ENCODE measurements at places on chromosomes 5 and 9. TPM values are rescaled to one million over a fixed set of nuclear protein-coding genes. Genes with fewer than 3 reads are reported as not detected.

The ENHO gene
- total RNA-seq: not detected

The FLT4 gene
- total RNA-seq: 4.4 TPM

The PIP5KL1 gene
- 1.7 TPM for total RNA-seq

The IRX2 gene
- total RNA-seq: not detected

The ADGRV1 gene
- total RNA-seq: not detected

The SLC6A7 gene
- total RNA-seq: not detected

The SYNPO gene
- total RNA-seq: 0.22 TPM

The LCNL1 gene
- total RNA-seq: not detected

The TEX48 gene
- total RNA-seq: 0.65 TPM

The CD274 gene
- total RNA-seq: 12.2 TPM

The ENC1 gene
- total RNA-seq: 0.60 TPM

The ADRB2 gene
- 0.98 TPM for total RNA-seq

The MLANA gene
- total RNA-seq: not detected

The WNK2 gene
- total RNA-seq: 1.7 TPM

The DND1 gene
- total RNA-seq: 3.2 TPM

- peak; percentile 20 for DNase-seq
- H3K4me3 ChIP-seq: no peak overlapping the region
- no peak overlapping the region for H3K27ac ChIP-seq
- no peaks in the 10 kb centered on the region for H3K36me3 ChIP-seq
These were observed 111.8 kb downstream of the UNC13B start for GRCh38 chr9:35273591-35273990.

- H3K4me3 ChIP-seq: no peak overlapping the region
- H3K27me3 ChIP-seq: no peaks in the 10 kb centered on the region
- no peak for DNase-seq
- H3K36me3 ChIP-seq: no peaks in the 10 kb centered on the region
These were observed 345.4 kb downstream of the CDH9 start for GRCh38 chr5:26692952-26693351.

DNA sequence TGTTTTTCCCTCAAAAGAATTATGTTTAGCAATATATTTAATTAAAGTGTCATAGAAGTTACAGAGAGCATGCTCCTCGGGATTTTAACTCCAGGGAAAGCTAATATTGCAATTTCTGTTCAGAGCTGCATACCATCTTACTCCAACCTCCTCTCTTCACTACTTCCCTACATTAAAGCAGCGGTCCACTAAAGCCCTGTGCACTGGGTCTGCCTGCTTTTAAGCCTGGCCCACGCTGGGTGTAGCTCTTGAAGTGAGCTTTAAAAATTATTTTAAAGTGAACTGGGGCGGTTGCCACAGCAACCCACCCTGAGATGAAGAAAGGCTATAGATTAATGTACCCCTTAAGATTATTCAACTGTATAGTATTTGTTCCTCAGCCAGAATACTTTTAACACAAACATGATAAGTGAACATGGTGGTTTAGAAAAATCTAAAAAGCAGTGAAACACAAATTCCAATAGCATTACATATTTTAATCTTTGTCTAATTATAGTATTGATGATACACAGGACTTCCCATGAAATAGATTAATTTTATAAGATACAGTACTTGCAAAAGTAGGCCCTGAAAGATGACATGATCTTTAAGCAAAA is 3.9 kb upstream of the MEF2C start:
- H3K4me3 ChIP-seq: no peak overlapping the region
- peaks cover 61% of the 10 kb centered on the region for H3K27me3 ChIP-seq
- no peaks in the 10 kb centered on the region for H3K36me3 ChIP-seq
- H3K27ac ChIP-seq: no peak overlapping the region
- no peak for DNase-seq
- H3K4me1 ChIP-seq: peaks cover 22% of the 10 kb centered on the region

DNA sequence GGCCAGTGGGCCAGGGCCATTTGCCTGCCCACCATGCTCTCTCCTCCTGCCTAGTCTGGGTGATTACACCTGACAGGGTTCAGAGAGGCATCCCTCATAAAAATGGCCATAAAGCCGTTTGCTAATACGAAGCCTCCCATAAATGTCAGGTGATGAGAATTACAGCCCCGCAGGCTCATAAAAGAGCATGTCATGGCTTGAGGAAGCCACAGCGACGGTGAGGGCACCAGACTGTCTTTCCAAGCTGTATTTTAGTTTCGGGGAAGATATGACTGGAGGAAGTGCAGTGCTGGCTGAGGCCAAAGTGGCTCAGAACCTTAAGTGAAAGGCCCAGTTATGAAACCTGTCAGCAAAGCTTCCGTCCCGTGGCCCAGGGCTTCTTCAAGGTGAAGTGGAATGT is 18.5 kb upstream of the TCERG1 start:
- H3K27ac ChIP-seq: no peak overlapping the region
- H3K4me1 ChIP-seq: peaks cover 4% of the 10 kb centered on the region
- DNase-seq: no peak
- peaks cover 19% of the 10 kb centered on the region for H3K27me3 ChIP-seq
- no peak overlapping the region for H3K4me3 ChIP-seq

DNA sequence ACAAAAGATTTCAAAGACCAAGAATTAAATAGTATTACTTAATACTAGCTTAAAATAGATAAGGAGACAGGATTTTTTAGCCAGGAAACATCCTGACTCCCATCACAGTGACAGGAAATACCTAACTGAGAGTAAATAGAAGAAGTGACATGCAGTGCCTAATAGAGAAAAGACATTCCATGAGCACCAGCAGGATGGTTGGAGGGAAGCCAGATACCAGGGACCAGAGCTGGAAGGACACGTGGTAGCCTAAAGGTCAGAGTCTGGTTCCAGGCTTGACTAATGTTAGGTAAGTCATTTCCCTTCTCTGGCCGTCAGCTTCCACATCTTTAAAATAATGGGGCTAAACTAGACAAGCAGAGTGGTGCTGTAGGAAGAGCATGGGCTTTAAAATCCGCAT is 41.6 kb downstream of the CDK5RAP2 start:
- peaks cover 48% of the 10 kb centered on the region for H3K36me3 ChIP-seq
- no peak overlapping the region for H3K27ac ChIP-seq
- no peak for DNase-seq
- H3K4me1 ChIP-seq: peaks cover 4% of the 10 kb centered on the region

DNA sequence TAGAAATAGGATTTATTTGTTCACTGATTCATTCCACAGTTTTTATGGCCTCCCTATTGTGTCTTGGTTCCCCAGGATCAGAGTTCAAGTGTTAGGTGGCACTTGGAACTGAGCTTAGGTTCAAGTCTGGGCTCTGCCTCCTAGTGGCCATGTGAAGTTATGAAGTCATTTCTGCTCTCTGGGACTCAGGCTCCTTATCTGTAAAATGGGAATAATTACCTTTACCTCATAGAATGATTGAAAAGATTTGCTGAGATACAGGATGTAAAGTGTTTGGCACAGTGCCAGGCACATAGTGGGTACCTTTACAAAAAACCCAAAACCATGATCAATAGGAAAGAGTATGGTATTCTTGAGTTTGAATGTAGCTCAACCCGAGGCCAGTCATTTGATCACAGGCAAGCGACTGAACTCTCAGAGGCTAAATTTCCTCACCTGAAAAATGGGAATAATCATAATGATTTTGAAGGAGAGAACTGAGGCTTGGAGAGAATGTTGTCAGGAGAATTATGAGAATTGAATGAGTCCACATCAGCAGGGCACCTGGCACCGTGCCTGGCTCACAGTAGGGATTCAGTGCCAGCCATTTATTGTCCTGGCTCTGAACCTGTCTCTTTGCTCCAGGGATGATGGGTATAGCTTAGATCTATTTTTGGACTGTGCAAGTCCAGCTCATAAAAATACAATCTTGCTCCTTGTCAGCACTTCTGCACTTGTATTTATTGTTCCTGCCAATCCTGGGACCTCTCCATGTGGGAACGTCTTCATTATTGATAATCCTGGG is 10.8 kb downstream of the NSG2 start:
- H3K27me3 ChIP-seq: peaks cover 9% of the 10 kb centered on the region
- no peak for DNase-seq
- no peak overlapping the region for H3K4me3 ChIP-seq
- no peak overlapping the region for H3K27ac ChIP-seq
- no peaks in the 10 kb centered on the region for H3K36me3 ChIP-seq

- H3K4me1 ChIP-seq: peaks cover 5% of the 10 kb centered on the region
- no peaks in the 10 kb centered on the region for H3K36me3 ChIP-seq
- DNase-seq: peak; percentile 22
- no peaks in the 10 kb centered on the region for H3K27me3 ChIP-seq
- H3K4me3 ChIP-seq: no peak overlapping the region
These were observed 31.8 kb upstream of the FGF1 start for GRCh38 chr5:142717582-142718215.

DNA sequence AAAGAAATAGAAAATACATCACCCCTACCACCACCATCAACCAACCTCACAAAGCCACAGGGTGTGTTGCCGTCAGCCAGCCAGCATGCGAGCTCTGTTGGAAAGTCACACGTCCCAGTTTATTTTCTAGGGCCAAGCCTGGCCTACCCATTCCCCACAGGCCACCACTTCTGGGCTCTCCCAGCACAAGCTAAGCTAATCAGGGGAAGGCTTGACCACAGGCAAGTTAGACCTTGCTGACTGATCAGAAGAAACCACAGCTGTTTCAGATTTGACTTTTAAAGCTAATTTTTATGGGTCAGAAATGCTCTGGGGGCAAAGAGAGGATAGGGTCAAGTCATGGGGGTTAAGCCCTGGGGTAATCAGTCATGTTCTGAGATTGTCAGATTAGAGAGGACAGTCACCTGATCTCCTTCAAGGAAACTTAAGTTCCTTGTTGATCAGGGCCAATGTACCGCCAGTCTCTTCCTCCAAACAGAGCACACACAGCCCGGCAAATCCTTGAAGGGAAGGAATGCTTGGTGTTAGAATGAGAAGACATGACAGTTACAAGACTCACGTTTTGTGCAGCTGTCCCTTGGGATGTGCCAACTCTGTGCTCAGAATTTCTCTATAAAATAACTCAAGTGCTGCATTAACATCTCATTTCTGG is 7.6 kb downstream of the SHB start:
- no peaks in the 10 kb centered on the region for H3K27me3 ChIP-seq
- H3K27ac ChIP-seq: no peak overlapping the region
- H3K36me3 ChIP-seq: no peaks in the 10 kb centered on the region
- H3K4me1 ChIP-seq: peaks cover 13% of the 10 kb centered on the region
- no peak for DNase-seq

GRCh38 chr9:89357331-89358197 is 39.3 kb downstream of the SECISBP2 start:
- peak overlapping the region; percentile 72 for H3K27ac ChIP-seq
- H3K36me3 ChIP-seq: peaks cover 57% of the 10 kb centered on the region
- H3K27me3 ChIP-seq: no peaks in the 10 kb centered on the region
- DNase-seq: no peak

GRCh38 chr9:130680836-130681768 is 12.5 kb upstream of the EXOSC2 start:
- no peak overlapping the region for H3K27ac ChIP-seq
- H3K4me1 ChIP-seq: peaks cover 7% of the 10 kb centered on the region
- DNase-seq: peak; percentile 71
- peaks cover 10% of the 10 kb centered on the region for H3K27me3 ChIP-seq
- no peaks in the 10 kb centered on the region for H3K36me3 ChIP-seq

- no peak overlapping the region for H3K27ac ChIP-seq
- no peak for DNase-seq
- H3K4me3 ChIP-seq: no peak overlapping the region
- no peaks in the 10 kb centered on the region for H3K27me3 ChIP-seq
These were observed 101.5 kb downstream of the DEPDC1B start for GRCh38 chr5:60598424-60598823.

DNA sequence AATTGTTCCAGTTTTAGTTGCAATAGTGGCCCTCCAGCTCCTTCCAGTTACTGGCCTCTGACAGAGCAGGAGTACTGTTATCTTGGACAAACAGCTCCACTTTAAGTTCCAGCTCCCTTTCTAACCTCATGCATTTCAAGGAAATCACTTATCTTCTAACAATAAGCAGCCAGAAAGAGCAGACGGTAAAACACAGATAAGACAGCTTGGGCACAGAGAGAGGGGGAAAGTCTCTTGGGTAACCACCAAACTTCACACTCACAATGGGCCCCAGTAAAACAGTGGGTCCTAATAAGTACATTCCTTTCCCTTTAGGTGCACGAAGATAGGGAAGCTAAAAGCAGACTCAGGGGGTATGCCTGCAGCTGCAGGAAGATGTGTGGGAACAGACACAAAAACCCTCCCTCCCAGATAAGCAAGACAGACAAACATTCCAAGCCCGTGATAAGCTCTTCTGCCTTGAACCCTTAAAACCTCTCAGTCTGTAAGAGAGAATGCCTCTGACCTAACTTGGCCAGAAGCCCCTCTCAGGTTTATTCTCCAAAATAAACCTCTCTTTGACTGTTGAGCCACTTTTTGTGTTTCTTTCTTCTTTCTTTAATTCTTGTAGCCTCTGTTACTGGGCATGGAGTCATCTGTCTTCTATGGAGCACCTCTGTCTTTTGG is 30.8 kb downstream of the OR1J1 start:
- H3K4me3 ChIP-seq: no peak overlapping the region
- H3K27me3 ChIP-seq: peaks cover 24% of the 10 kb centered on the region
- no peak overlapping the region for H3K27ac ChIP-seq
- H3K4me1 ChIP-seq: no peaks in the 10 kb centered on the region

DNA sequence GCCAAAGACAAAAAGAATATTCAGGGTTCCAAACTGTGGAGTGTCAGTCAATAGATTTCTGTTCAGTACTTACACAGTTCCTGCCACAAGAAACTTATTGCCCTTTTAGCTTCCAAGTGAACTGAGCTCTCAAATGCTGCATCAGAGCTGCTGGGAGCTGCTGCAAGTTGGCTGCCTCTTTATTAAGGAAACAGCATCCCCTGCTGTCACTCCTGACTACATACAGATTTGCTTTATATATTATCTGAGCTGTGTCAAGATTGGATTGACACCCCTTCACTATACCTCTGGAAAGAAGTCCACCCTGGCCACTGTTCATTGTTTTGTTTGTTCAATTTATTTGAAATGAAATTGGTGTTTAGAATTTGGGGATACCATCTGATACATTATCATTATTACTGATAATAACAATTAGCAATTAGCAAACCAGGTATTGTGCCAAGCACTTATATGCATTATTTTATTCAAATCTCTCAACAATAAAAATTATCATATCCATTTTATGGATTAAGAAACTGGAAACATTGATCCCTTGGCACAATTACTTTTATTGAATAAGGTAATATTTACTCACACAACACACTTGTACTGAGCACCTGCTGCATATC is 16.4 kb upstream of the C5orf58 start:
- no peak for DNase-seq
- no peaks in the 10 kb centered on the region for H3K4me1 ChIP-seq
- no peak overlapping the region for H3K4me3 ChIP-seq
- H3K27ac ChIP-seq: no peak overlapping the region
- H3K36me3 ChIP-seq: no peaks in the 10 kb centered on the region

- H3K36me3 ChIP-seq: no peaks in the 10 kb centered on the region
- no peak for DNase-seq
- no peak overlapping the region for H3K4me3 ChIP-seq
These were observed 49.5 kb upstream of the MROH2B start for GRCh38 chr5:41120600-41120999.

GRCh38 chr5:34021334-34021733 is 13.5 kb upstream of the AMACR start:
- H3K36me3 ChIP-seq: peaks cover 4% of the 10 kb centered on the region
- peaks cover 22% of the 10 kb centered on the region for H3K4me1 ChIP-seq
- no peak overlapping the region for H3K4me3 ChIP-seq
- peak overlapping the region; percentile 81 for H3K27ac ChIP-seq

Data from activated CD8-positive, alpha-beta T cell treated with anti-CD3 and anti-CD28 coated beads for 36 hours (primary cell).